ENCODE measurements at places on chromosomes 2 and 18.
A peak's percentile ranks its signal among the peaks of the same experiment; 100 is the strongest.

- DNase-seq, result no peak
Measured at GRCh38 chr2:84493514-84493913, 22.8 kb upstream of the DNAH6 start.

- DNase-seq, result no peak
Measured at GRCh38 chr2:99640635-99641151, 150.9 kb upstream of the REV1 start.

DNA sequence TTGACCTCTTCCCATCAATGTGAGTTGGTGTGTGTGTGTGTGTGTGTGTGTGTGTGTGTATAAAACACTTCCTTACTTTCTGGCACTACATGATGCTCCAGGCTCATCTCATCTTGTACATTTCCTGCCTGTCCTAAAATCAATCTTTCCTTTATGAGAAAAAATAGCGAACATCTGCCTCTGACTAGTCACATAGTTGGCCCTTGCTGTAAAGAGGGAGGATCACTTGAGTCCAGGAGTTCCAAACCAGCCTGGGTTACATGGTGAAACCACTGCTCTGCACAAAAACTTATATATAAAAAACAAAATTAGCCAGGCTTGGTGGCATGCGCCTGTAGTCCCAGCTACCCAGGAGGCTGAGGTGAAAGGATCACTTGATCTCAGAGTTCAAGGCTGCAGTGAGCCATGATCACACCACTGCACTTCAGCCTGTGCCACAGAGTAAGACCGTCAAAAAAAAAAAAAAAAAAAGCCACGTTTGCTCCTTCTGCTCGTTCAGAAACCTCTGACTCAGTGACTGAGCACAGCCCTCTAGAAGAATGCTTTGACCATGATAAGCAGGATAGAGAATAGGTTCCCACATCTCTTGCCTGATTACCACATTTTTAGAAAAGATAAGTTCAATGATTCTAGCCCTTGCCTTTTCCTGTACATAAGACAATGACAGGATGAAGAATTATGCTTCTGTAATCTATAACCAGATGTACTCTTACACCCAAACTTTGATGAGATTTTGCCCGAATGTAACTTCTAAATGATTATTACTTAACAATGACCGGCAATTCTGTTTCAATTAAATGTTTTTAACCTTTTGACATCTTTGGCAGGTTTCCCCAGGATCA is 45.2 kb upstream of the ST3GAL5 start:
- DNase-seq, result no peak

DNA sequence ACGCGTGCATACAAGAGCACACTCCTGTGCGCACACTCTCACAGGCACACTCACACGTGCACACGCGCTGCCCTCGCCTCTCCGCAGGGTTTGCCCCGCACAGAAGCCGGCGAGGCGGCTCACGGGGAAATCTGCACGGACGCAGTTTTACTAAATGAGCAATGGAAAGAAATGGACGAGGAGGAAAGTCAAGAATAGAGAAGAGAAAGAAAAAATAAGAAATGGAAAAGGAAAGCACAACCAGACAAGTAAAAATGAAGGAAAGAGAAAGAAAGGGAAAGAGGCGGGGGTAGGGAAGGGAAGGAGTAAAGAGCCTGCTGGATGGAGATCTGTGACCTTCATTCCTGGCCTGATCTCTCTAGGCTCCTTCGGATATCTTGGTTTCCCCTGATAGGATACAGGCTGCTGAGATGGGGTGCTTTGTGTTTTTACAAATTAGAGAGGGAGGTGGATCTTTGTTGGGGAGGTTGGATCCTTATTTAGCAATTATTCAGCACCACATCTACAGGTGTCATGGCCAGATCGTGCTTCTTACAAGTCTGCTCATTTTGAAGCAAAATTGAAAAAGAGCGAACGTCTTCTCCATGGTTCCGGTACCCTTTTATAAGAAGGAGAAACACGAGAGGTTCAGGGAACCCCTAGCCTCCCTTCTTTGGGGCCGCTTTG is 693 bp upstream of the LRP2 start:
- peak; percentile 7 for DNase-seq

DNA sequence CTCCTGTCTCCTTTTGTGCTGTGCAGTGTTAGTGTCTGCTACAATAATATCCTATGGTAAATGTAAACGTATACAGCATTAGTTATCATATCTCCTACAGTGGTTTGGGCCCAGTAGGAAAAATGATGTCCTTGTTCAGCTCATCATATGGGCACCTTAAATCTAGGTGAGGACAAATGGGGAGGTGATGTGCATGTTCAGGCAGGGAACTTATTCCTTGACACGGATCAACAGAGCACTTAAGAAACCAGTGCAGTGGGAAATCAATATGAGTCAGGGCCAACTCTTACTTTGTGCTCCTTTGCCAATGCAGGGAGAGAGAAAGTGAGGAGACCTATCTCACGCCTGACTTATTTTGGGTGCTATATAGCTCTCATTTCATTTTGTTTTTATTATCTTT is 76.4 kb downstream of the KLHL14 start:
- DNase-seq, result no peak

DNA sequence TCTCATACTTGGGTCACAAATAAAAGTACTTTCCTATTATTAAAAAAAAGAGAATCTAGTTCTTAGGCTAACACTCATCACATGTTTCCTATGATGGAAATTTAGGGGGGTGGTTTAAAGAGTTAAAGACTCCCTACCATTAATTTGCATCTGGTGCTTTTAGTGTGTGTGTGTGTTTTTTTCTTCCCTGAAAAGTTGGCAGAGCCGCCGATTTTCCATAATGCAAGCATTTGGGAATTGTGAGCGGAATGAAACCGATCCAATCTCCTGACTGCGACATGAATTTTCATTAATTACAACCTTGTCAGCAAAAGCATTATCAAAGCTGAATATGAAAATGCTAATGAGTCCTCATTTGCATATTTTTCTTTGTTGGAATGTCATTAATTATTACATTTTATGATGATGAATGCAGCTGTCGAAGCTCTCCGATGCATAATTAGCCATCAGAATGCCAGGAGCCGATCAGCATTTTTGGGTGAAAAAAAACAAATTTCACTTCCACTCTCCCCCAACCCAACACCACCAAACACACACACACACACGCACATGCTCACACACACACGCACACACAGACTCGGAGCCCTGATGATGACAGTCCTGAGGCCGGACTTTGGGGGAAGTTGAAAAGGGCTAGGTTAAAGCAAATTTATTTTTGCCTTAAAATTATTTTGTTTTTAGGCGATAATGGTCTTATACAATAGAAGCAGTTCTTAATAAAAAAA is 165.4 kb downstream of the TCF4 start:
- peak; percentile 82 for DNase-seq

GRCh38 chr2:72057308-72057707 is 90.4 kb downstream of the CYP26B1 start:
- no peak for DNase-seq

DNA sequence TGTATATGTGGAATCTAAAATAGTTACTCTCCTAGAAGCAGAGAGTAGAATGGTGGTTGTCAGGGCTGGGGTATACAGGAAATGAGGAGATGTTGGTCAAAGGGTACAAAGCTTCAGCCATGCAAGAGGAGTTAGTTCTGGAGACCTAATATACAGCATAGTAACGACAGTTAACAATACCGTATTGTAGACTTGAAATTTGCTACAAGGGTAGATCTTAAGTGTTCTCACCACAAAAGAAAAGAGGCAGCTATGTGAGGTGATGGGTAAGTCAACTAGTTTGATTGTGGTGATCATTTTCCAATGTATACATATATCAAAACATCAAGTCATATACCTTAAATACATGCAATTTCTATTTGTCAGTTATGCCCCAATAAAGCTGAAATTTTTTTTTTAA is 98.2 kb upstream of the CYP1B1 start:
- DNase-seq, result no peak

GRCh38 chr2:5464657-5465056 is 227.5 kb upstream of the SOX11 start:
- DNase-seq, result no peak

- no peak for DNase-seq
Measured at GRCh38 chr2:97726261-97727064, 13.1 kb downstream of the ZAP70 start.

DNA sequence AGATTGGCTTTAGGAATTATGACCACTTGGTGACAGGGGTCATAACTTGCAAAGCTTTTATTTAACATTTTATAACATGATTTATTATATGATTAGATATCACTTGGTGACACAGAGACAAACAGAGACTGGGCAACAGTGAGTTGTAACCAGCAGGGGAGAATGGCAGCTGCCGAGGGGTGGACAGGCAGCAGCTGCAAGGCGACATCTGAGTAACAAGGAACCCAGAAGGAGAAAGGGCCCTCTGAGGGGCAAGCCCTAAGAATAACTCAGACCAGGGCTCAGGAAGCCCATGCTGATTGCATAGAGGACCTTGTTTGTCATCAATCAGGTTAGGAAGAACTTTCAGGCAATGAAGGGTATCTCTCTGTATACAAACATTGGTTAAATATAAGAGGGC is 339.9 kb upstream of the SOX11 start:
- no peak for DNase-seq

- peak; percentile 55 for DNase-seq
Measured at GRCh38 chr18:59952283-59953007, 52.6 kb downstream of the PMAIP1 start.

DNA sequence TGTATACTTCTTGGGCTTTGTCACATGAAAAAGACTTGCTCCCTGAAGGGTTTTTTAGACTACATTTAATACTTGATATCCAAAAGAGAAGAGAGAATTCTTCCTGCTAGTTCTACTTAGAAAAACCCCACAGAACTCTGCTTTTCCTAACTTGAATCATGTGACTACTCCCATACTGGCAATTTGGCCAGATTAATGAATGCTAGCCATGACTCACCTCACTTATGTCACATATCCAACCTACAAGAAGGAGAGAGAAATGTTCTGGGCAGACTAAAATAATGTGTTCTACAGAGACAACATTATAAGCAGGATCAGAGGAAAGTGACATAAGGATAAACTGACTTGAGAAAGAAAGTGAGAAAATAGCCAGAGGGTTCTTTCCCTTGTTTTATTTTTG is 249.3 kb upstream of the GULP1 start:
- no peak for DNase-seq

DNA sequence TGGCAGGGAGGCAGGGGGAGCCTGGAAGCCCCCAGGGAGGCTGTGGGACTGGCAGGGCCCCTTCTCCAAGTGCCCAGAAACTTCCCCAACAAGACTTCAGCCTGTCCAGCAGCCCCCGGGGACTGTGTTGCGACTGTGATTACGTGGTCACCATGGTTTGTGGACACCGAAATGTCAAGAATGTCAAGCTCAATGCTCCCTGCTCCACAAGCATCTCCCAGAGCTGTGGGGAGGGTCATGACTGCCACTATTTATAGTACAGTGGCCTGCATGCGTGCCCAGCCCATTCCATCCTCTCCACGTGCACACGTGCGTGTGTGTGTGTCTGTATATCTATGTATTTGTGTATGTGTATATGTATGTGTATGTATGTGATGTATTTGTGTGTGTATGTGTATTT is 93.8 kb upstream of the MBOAT2 start:
- DNase-seq, result no peak

DNA sequence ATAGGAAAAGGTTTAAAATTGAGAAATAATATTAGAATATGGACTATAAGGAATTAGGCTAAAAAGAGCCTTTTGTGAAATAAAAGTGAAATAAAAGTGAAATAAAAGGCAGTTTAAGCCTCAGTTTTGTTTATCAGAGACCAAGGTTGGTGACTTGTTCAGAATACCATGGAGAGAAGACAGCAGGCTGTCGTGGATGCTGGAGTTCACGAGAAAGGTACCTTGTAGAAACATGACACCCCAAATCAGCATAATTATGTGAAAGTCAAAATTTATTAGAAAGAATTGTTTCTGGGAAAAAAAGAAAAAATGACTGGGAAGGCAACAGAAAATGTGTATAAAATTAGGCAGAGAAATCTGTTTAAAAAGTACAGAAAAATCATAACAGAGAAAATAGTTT is 46.5 kb upstream of the SPAG16 start:
- no peak for DNase-seq

GRCh38 chr2:217166241-217166850 is 306.5 kb upstream of the TNP1 start:
- DNase-seq, result peak; percentile 38

GRCh38 chr18:58058720-58059119 is 14.7 kb downstream of the NEDD4L start:
- no peak for DNase-seq
